Stimulated activated CD4-positive, alpha-beta T cell treated with anti-CD3 and anti-CD28 coated beads, Interleukin-4, amount 100 ng/mL, for 48 hours (primary cell): ENCODE measurements at places on chromosomes 5 and 9.

DNA sequence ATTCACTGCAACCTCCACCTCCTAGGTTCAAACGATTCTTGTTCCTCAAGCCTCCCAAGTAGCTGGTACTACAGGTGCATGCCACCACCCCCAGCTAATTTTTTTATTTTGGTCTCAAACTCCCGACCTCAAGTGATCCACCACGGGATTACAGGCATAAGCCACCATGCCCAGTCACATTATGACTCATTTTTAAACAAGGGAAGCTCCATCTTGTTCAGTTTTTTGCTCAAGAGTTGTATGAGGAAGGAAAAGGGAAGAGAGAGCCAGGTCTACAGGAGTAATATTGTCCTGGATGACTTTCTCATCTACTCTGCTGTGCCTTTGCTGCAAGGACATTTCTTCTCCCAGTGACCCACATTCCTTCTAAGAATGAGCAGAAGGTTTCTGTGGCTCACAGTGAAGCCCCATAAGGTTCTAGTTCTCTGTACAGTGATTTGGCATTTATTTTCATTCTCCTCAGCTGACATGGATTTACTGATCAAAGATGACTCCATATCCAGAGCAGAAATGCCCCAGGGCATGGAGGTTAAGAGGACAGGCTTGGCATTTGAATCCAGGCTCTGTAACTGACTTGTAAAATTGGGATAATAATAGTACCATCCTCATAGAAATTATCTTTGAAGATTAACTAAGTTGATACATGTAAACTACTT lies 153.5 kb downstream of the CDH6 start:
- DNase-seq, result no peak

DNA sequence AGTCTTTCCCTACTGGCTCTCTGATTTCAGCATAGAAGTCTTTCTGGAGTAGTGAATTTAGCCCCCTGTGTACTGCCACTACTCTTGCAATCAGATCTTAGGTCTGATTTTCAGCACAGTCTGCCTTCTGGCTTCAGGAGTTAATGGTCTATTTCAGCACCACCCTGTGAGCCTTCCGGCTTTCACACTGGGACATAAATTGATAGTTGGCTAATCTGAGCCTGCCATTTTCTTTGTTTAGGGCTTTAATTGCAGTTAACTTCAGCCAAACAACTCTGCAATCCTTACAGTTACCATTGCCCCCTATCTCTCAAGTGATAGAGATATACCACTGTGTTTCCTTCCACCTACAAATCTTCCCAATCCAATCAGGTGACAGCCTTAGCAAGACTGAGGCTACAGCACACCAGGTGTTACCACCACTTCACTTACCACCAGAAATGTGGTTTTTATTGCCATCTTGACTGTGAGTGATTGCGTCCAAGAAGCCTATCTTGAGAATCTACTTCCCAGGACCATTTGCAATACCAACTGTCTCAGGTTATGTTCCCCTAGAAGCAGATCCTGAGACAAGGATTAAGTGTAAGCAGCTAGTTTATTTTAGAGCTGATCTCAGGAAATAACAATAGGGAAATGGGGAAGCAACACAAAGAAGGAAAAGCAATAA lies 51.9 kb upstream of the NEK6 start:
- DNase-seq, result no peak

GRCh38 chr5:36743891-36744772 lies 132.4 kb upstream of the NIPBL start:
- no peak for DNase-seq

DNA sequence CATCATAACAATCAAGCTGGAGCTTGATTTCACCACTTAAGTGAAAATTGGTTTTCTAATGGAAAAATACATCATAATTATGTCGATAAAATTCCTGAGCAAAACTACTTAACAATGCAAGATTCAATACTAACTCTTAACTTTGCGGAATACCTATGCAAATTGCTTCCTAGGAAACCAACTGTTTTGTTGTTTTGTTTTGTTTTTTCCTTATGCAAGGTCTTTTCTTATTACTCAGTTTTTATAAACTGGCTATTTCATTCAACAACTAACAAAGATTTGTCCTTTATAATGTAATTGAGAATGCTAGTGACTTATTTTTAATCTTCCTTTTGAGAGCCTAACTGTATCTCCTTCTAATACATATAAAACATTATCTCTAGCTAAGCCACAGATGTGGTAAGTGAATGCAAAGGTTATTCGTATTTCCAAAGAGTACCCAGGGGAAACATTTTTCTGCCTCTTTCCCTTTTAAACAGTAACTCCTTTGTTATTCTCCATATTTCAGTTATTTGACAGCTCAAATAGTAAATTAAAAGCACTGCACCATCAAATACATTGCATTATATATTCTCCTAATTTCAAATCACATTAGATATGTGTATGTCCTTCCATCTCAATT lies 609.4 kb downstream of the SLCO4C1 start:
- DNase-seq, result no peak

DNA sequence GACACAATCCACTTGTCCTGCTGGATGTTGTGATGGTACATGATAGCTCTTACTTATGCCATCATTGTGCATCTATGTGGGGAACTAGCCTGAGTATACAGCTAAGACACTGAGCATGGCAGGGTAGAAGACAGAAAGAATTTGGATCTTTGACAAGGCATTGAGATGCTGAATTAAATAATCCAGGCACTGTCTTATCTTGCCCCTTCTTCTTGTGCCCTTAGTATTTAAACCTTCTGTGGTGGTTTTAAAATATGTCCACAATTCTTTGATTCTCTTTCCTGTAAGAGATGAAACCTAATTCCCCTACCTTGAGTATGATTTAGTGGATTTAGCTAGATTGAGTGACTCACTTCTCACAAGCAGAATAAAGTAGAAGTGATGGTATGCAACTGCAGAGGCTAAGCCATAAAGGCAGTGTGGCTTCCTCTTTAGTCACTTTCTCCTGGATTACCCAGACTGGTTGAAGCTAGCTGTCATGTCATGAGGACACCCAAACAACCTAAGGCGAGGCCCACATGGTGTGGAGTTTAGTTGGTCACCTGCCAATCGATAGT lies 174.0 kb upstream of the NREP start:
- no peak for DNase-seq

DNA sequence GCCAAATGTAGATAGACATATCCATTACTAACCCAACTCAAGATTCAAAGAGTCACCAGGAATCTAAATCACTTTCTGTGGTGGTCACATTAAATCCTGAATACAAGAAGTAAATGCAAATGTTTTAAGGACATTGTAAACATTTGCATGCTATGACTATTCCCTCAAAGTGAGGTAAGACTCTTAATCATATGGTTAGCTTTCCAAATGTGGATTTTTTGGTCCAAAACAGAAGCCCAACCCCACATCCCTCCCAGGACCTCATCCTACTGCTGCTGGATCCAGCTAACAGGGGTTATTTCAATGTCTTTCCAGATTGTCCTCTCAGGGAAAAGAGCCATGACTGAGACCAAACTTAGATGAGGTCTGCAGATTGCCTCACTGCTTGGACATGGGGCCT lies 228.1 kb upstream of the PANK3 start:
- DNase-seq, result no peak

DNA sequence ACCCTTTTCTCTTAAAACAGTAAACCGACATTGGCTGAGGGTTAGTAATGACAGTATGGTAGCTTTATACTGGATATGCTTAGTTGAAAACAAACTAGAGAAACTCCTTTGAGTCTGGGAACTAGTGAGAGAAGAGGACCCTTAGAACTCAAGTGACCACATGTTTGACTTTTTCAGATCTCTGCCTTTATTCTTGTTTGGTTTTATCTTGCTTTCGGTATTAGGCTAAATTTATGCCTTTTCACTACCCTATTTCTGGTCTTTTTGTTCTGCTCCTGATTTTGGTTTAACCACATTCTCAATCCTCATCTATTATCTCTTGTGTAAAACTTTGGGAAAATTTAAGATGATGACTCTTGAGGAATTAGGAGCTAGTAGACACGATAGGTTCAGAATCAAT lies 11.0 kb downstream of the SNAPC3 start:
- no peak for DNase-seq

- no peak for DNase-seq
Measured at GRCh38 chr9:4287386-4287785, 12.5 kb downstream of the GLIS3 start.

- peak; percentile 61 for DNase-seq
Measured at GRCh38 chr9:93003552-93004407, 54.7 kb upstream of the SUSD3 start.

GRCh38 chr9:35114840-35115628 lies 628 bp downstream of the ATOSB start:
- DNase-seq, result no peak

GRCh38 chr5:22242532-22242931 lies 610.6 kb downstream of the CDH12 start:
- no peak for DNase-seq

DNA sequence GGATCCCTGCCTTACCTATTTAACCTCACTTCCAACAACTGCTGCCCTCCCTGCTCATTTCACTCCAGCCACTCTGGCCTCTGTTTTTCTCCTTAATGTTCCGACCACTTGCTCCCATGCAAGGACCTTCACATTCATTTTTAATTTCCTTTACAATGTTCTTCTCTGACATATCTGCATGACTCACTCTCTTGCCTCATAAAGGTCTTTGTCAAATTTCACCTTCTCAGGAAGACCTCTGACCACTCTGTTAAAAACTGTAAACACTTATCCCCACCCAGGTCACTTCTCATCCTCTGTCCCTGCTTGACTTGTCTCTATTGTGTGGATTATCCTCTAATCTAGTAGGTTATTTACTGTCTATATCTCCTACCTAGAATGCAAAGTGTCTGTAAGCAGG lies 751.2 kb downstream of the BRINP1 start:
- no peak for DNase-seq

DNA sequence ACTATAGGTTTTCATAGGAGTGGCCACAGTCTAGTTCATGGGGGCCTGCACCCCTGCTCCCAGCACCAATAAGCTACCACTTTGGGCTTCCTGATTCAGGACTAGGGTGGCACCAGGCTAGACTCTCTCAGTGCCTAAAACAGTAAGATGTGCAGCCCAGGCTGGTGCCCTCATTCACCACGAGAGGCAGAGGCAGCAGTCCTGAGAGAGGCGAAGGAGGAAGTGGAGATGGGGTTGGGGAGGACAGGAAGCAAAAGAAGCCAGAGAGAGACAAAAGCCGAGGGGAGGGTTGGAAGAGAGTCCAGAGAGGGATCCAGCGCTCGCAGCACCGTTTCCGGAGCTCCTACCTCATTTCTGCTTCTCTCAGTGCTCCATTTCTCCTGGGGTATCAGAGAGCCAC lies 180.9 kb downstream of the MED10 start:
- no peak for DNase-seq

GRCh38 chr5:14444161-14444560 lies 137.4 kb upstream of the OTULINL start:
- DNase-seq, result no peak

- DNase-seq, result no peak
Measured at GRCh38 chr9:6900440-6900883, 142.7 kb downstream of the KDM4C start.

- DNase-seq, result no peak
Measured at GRCh38 chr5:80206282-80206681, 49.6 kb downstream of the SERINC5 start.

DNA sequence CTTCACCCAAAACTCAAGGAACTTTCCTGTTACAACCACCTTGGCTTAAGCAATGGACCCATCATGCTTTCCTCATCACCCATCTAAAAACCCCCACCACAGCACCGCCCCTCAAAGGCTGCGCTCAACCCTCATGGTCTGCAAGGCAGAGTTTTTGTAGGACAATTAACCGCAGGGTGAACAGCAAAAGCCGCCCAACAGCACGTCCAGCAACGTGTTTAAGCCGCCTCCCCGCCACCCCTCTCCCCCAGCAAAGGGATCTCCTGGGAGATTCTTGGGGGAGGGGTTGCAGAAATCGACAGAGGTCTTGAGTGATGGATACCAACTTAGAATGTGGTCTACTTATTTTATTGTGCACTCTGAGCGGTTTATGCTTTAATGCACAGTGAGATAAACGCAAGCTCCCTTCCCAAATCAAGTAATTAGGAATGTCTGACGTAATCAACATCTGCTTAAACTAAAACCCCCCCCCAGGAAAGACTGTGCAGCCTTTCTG lies 1.9 kb downstream of the ROR2 start:
- DNase-seq, result no peak

DNA sequence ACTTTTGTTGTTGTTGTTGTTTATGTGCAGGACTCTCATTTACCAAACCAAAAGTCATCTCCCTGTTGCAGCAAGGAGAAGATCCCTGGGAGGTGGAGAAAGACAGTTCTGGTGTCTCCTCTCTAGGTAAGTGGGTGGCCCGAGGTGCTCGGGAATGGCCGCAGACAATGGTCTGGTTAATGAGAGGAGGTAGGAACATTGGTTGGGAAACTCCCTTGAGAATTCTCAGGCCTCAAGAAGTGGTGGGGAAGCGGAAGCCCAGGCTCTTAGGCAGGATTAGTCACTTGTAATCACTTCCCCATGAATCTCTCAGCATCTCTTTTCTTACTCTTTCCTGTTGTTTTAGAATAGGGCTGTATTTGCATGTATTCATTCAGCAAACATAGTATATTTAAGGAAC lies 7.2 kb downstream of the ZNF354B start:
- no peak for DNase-seq

DNA sequence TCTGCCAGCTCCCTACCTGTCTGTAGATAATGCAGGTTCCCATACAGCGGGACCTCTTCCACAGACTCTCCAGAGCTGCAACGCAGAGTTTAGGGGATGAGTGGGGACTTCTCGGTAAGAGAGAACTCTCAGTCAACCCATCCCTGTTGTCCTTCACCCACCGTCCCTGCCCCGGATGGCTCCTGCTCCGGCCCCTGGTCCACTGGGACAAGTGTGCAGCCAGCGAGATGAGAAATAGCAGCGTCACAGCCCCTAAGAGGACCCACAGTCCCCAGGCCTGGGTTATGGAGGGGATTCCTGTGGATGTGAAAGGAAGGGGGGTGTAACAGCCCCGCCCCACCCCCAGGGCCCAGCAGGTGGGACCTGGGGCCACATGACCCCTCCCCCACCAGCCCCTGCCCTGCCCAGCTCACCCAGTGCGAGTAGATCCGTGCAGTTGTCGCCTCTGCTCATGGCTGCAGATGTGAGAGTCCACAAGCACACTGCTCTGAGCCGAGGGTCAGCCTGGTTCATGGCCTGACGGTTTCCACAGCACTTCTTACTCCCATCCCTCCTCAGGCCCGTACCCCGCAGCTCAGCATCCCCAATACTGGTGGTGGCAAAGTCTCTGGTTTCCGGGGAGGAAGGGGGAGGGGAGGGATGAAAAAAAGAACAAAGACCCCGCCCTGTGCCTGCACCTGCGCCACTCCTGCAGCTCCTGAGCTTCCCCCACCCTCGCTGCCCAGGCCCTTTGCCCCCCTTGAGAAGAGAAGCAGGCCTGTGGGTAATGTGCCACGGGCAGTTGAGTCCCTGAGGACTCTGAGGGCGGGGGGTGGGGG lies at the start of gene SIT1:
Gene SIT1 (minus strand): TSS at position 591 of the 818 bp plus-strand sequence. CDS start 78 bp downstream, at position 513.
- DNase-seq, result no peak

DNA sequence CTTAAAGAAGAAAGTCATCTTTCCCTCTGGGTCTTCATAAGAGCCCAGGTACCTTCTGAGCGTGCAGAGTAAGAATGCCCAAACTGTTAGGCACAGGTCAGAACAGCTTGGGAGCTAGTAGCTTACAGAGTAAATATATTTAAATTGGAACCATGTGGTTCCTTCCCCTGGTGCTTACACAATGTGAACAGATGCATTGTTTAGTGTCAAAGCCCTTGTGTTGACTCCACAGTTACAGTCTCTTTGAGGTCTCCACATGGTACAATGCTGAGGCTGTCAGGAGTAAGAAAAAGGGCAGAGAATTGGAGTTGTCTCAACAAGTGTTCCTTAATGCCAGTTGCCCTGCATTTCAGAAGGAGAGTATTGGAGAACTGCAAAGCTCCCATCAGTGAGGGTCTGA lies 188.5 kb downstream of the PAPPA start:
- DNase-seq, result no peak
